ENCODE measurements at places on chromosomes 6 and 20. TPM values are rescaled to one million over a fixed set of nuclear protein-coding genes. Genes with fewer than 3 reads are reported as not detected.

Gene RPS6KA2
- total RNA-seq = 62.3 TPM

Gene ZC2HC1B
- not detected for total RNA-seq

Gene ZNF217
- total RNA-seq = 18.0 TPM

Gene TFAP2A
- 51.6 TPM for total RNA-seq

Gene SPDEF
- not detected for total RNA-seq

Gene NKX2-2
- total RNA-seq = not detected

Gene HEY2
- total RNA-seq = 0.34 TPM

Gene EDN1
- total RNA-seq = not detected

Gene CAGE1
- total RNA-seq = not detected

Gene MACROD2
- 4.0 TPM for total RNA-seq

Gene ECT2L
- total RNA-seq = not detected

Gene MCHR2
- total RNA-seq = not detected

Gene BPIFB2
- total RNA-seq = not detected

Gene TRIM40
- total RNA-seq = not detected

Gene MTHFD1L
- 42.0 TPM for total RNA-seq

Gene PXMP4
- total RNA-seq = 6.9 TPM

Gene NFKBIL1
- 17.6 TPM for total RNA-seq

Gene LY86
- not detected for total RNA-seq

Gene MYLK2
- total RNA-seq = 0.34 TPM

Gene SLC44A4
- not detected for total RNA-seq

Gene COL11A2
- 0.15 TPM for total RNA-seq

Gene AKAP7
- 18.9 TPM for total RNA-seq

Gene TFEB
- total RNA-seq = 1.7 TPM

Gene LINC00237
- total RNA-seq = not detected

Gene MEP1A
- total RNA-seq = not detected

Gene CDH4
- 0.34 TPM for total RNA-seq
